ENCODE measurements at places on chromosomes 7 and 10.

DNA sequence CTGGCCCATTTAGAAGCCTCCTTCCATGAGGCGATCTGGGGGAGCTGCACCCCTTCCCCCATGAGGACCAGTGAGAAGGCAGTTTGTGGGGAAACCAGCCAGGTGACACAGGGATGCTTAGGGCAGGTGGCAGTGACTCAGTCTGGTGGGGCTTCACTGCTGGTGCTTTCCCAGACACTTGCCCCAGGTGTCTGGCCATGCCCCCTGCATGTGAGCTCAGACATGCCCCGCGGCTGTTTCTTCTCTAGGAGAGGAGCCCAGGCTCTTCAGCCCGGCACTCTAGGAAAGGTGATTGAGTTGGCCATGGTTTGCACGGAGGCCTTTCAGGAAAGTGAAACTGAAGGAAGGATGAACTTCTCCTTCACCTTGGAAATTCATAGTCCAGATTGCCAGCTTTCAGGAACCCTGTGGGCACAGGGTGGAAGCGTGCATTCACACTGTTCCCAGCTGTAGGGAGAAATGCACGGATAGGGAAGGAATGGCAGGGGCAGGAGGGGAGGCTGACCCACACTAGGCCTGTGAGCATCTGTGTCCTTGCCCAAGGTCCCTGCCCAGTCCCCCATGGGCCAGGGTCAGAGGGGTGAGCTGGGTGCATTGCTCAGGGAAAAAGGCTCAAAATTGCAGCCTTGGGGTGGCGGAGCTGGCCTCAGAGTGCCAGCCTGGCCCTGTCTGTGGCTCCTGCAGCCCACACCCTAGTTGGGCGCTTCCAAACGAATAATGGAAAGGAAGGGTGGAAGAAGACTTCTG lies 359.1 kb downstream of the GLRX3 start:
- DNase-seq, result no peak

DNA sequence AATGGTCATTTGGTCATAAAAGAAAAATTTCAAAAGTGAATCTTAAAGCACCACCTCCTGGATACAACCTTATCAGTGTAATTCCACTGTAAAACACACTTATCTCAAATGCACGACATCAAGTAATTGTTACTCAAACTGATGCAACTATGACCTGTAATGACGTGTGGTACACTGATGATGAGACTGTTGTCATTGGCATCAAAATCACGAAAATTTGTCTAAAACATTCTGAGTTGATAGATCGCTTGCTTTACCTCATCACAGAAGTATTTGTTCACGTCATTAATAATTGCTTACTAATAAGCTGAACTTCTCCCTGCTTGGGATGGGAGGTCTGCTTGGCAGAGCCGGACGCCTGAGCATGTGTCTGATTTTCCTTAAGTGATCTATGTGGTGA lies 221.8 kb upstream of the KLF6 start:
- DNase-seq, result no peak

GRCh38 chr10:126504761-126505112 lies 116.5 kb upstream of the ADAM12 start:
- DNase-seq, result no peak

DNA sequence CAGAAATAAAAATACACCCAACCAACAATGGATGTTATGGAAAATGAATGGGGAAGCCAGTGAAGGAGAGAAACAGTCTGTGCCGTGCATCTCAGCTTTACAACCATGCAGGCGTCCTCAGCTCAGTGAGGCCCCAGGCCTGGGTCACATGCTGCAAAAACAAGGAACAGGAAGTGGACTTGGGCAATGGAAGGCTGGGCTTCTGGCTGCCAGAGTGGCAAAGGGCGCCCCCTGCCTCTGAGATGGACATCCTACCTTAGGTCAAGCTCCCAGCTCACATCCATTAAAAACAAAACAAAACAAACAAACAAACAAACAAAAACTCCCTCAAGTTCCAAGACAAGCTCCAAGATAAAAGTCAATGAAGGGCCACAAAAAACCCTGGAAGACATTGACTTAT lies 54.7 kb upstream of the AFAP1L2 start:
- DNase-seq, result peak; percentile 41

GRCh38 chr7:110940756-110941155 lies 150.2 kb upstream of the LRRN3 start:
- DNase-seq, result no peak

DNA sequence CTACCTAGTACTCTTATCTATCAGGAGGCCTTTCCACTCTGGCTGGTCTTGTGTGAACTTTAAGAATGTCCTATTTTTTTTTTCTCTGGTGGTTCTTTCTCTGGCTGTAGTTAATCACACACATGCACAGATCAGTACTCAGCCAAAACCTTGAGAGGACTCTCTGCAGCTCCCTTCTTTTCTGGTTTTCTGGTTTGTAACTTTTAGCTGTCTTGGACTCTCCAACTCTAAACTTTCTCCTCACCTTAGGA lies 54.9 kb upstream of the HELLS start:
- DNase-seq, result no peak

DNA sequence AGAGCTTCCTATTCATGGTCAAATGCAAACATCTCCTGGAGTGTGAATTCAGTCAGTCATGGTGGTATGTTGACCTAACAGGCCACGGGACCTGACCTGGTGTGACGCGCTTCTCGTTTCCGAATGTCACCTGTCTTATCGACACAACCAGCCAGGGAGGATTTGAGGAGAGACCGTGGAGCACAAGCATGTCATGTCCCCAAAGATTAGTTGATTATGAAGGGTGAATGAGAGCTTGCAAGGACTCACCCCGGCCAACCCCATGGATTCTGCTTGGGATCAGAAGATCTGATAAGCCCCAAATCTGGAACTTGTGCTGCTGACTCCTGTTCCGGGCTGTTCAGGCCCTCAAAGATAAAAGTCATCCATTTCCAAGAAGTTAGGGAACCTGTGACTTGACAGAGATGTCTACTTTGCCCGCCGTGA lies 10.5 kb downstream of the ADRA2A start:
- DNase-seq, result no peak

GRCh38 chr10:114933588-114933987 lies 4.4 kb upstream of the TRUB1 start:
- DNase-seq, result no peak

GRCh38 chr7:34158368-34159153 lies 253.2 kb downstream of the BMPER start:
- no peak for DNase-seq

DNA sequence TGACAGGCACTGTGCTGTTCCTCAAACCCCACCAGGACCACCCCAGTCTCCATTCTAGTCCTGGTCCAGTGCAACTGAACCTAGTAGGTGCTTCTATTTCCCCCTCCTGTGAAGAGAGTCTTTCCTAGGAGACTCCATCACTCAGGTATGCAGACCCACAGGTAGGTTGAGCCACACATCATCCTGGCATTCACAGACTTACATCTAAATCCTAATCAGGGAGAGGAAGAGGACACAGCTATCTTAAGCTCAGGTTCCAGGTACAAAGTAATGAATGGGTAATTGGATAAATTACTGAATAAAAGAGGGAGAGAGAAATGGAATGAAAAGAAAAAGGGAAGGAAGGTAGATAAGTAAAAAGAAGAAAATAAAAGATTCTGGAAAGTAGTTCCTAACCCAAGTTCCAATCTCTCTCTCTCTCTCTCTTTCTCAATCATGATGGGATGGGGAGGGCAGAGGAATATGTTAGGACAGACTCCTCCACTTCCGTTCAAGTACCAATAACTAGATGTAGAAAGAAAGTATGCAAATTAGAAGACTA lies 139.8 kb upstream of the NAMPT start:
- DNase-seq, result no peak

DNA sequence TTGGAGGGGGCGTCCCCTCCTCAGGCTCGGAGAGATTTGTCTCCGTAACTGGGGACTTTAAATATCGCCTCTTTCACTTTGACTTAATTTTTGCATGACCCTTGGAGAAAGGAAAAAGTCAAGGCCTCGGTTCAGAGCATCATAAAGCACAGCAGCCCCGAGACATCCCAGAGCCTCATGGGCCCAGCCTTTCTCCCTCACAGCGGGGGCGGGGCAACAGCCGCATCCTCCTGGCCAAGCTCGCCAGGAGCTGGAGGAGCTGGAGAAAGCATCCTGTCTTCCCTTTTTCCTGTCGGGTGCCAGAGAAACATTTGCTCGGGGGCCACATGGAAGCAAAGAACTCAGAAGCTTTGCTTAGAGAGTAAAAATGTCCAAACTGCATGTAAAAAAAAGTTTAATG lies 43.6 kb upstream of the DPYSL4 start:
- DNase-seq, result peak; percentile 78

- DNase-seq, result no peak
Measured at GRCh38 chr10:93150990-93151547, 77.4 kb downstream of the CYP26A1 start.

GRCh38 chr10:28302012-28302637 lies 739 bp downstream of the MPP7 start:
- DNase-seq, result no peak

- DNase-seq, result peak; percentile 96
Measured at GRCh38 chr7:50531401-50531911, 33.7 kb downstream of the DDC start.

GRCh38 chr7:122764020-122764419 lies 61.3 kb upstream of the RNF148 start:
- DNase-seq, result no peak

GRCh38 chr10:79409038-79409725 lies 36.2 kb downstream of the ZCCHC24 start:
- no peak for DNase-seq

DNA sequence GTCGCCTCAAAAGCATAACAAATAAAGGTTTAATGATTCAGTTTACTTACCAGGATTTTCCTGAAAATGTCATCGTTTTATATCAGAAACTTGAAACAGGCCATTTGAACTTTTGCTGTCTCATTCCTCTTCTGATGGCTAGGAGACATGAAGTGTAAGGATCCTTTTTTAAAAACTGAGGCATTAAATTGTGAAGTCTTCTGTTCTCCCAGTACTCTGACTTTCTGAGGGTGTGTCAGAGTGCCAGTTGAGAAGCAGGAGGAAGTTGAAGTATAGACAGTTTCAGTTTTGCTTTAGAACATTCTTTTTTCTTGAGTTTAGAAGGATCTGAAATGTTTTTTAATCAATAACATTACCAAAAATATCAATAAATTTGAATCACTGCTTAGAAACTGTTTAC lies at the start of gene SAMD9L:
SAMD9L (minus strand) TSS at position 242 of the 400 bp plus-strand sequence. CDS start 12,414 bp downstream, outside the sequence.
- no peak for DNase-seq

- DNase-seq, result no peak
Measured at GRCh38 chr10:87684001-87684638, 24.4 kb downstream of the PAPSS2 start.

DNA sequence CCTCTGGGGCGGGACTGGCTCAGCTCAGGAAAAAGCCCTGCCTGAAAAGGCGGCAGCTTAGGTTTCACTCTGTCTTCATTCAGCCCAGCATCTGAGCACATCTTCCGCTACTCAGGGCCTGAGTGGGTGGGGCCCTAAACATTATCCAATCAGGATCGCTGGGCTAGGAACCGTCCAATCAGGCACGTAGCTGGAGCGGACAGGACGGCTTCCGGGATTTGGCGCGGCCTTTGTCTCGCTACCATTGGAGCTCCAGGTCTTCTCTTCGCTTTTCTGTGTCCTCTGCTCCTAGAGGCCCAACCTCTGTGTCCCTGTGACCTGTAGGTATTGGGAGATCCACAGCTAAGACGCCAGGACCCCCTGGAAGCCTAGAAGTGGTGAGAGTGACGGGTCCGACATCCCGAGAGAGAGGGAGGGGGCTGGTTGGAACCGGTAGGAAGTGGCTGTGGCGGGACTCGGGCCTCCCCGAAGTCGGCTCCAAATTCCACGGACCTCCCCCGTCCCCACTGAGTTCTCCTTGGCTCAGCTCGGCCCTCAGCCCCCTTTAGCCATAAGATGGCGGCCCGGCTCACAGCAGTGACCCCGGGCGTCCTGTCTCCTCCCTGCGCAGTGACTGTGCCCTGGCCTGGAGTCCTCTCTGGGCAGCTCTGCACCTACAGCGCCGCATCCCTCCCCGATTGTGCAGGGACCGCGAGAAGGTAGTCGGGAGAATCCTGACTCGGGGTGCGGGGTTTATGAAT lies 99.1 kb downstream of the ZNF680 start:
- DNase-seq, result peak; percentile 11

DNA sequence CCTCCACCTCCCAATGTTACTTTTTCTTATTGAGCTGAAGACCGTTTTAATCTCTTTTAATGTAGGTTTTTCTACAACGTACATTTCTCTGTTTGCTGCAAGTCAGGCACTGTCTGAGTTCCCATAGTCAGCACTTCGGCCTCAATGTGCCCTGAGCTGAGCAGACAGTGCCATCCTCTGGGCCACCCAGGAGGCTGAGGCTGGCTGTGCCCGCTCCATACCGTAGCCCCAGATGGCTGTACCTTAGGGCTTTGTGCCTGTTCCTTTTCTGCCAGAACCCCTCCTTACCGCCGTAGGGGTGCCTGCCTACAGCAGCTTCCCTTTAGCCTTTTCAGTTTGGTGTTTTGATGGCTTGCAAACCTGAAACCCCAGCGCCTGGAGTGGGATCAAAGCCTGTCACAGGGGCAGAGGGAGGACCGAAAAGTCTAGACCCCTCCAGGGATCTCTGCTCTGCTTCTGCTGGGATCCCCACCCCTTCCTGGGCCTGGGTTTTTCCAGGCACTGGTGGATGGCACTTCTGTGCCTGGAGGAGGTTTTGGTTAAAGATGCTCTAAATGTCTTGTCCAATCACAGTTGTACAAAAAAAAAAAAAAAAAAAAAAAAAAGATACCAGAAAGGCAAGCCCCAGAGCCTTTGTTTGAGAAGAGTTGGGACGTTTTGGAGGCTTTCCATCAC lies 9.0 kb downstream of the AGAP3 start:
- no peak for DNase-seq

DNA sequence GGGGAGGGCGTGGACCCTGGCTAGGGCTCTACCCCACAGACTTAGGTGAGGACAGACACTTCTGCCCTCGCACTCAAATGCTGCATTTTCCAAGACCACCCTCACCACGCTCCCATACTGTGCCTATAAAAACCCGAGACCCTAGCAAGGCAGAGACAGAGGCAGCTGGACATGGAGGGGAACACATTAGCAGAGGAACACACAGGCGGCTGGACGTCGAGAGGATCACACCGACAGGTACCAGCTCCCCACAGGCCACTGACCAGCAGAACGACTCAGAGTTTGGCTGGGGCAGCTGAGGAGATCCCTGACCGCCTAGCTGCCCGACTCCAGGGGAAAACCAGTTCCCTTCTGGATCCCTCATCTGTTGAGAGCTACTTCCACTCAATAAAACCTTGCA lies 338.2 kb upstream of the SMIM30 start:
- no peak for DNase-seq

DNA sequence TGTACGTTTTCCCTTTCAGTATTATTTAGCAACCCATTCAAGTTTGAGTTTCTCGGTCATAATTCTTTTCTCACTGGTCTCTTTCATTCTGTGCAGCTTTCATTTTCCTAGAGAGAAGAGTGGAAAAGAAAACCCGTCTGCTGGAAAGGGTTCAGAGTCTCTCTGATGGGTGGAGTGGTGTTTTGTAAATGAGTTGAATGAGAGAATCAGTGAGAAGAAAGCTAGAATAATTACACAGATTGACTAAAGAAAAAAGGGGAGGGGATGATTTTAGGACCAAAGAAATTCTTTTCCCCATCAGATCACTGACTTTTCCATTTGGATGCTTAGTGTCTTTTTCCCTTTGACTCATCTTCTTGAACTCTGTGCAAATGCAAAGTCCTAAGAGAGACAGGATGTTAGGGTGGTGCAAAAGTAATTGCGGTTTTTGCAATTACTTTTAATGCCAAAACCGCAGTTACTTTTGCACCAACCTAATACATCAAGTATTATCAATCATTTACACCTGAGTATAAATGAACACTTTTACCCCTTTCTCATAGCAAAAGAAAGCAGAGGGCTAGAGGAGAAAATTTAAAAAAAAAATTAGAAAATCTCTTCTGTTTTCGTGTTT lies 242.1 kb upstream of the SP4 start:
- no peak for DNase-seq

GRCh38 chr7:80830584-80831285 lies 88.1 kb downstream of the SEMA3C start:
- no peak for DNase-seq

GRCh38 chr7:1898628-1899185 lies 228.6 kb downstream of the ELFN1 start:
- DNase-seq, result no peak
